Suprapubic skin (tissue), 4 donors: ENCODE measurements at places on chromosomes 5 and 9.

DNA sequence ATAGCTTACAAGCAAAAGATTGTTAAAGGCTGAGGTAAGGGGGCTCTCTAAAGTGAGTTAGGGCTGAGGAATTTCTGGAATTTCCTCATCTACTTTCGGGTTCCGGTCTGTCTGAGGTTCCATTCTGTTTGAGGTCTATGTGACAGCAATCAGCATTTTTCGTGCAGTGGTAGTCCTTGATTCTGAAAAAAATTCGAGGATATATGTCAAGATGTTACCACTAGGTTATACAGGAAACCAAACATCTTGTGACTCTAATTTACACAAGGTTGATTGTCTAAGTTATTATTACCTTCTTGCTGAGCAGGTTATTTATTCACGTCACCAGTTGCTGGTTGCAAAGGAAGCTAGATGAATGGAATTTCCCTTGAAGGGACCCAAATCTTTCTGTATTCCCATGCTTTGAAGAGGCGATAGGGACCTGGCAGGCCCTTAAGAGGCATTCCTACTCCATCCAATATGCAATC is 35.2 kb downstream of the RLN2 start:
- no peak for DNase-seq

GRCh38 chr9:109751253-109751652 is 28.7 kb upstream of the PALM2AKAP2 start:
- DNase-seq: no peak

DNA sequence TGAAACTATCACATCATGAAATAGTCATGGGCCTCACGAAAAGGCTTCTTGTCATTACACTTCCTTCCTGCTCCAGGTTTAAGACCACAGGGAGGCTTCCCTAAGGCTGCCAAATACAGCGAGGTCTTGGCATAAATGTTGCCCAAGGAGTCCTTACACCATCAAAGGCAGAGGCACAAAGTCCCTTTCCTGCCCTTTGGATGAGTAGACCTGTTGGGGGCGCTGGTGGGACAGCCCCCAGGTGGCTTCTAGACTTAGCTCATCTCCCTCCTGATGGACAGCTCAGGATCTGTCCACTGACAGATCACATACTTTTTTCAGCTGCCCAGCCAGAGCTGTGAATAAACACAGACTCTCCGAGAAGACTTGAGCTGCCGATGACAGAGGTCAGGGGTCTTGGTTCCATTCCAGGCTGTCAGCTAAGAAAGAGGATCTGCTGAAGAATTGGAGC is 15.5 kb upstream of the MEGF9 start:
- no peak for DNase-seq

DNA sequence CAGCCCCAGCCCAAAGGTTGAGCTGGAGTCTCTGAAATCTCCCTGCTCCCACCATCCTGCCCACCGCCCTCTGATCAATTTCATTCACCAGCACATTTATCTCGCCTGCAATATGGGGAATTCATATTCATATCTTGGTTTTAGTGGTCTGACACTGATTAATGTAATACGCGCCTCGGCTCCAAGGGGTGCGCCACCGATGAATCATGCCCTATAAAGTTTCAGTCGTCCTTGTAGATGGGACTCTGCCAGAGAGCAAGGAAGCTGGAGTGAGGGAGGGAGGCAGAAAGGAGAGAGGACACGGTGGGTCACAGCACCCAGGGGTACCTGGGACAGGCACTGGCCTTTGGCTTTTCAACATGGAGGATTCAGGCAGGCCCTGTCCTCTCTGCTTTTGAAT is 8.9 kb downstream of the IRX1 start:
- DNase-seq: no peak

DNA sequence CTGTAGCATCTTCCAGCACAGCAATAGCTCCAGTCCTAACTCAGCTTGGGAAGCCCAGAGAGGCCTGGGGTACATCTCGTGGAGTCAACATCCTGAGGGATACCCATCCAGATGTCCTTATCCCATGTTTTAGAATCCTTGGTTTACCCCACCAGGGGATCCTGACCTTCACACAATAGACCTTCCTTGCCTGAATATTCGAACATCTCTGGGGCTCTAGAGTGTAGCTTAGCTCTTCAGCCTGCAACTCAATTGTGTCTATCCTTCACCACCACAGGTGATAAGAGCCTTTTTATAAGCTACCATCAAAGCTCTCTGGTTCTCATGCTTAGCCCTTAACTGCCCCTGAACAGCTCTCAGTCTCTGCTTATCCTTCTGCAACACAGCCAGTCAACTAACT is 7.5 kb upstream of the RALGPS1 start:
- DNase-seq: no peak

GRCh38 chr9:34211395-34211794 is 32.6 kb downstream of the UBAP1 start:
- no peak for DNase-seq

- DNase-seq: no peak
Observed at GRCh38 chr5:53219174-53219573, 109.6 kb upstream of the MOCS2 start.

DNA sequence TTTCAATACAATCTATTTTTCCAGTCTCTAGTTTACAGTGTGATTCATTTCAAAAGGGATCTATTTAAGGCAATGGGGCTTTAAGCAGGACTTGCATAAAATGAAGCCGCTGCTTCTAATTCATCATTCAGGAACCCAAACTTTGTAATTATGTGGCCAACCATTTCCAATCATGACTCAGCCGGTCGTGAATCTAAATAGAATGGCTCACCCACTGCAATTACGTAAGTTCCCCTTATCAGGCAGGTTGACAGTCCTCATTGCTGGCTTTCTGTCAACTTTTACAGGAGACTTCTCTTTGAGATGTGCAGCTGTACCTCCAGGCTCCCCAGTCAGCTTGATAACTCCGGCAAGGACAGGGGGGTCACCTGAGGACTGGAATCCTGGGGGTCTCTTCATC is 152.8 kb upstream of the DAP start:
- DNase-seq: no peak

- DNase-seq: no peak
Observed at GRCh38 chr5:74085782-74086181, 459.8 kb downstream of the ARHGEF28 start.

DNA sequence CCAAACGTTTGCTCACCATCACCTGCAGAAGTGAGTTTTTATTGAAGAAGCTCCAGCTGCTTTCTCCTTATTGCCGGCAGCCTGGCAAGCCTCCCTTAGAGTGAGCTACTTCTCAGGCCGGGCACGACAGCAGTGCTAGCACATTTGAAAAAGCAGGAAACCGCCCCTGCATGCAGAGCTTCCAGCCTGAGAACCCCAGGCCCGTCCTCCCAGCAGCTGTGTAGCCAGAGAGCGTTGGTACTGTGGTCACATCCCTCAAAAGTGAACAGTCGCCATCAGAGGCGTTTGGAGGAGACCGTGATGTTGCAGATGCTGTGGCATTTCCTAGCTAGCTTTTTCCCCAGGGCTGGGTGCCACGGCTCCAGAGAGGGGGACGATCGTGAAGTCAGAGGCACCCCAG is 23.5 kb downstream of the SLC25A25 start:
- no peak for DNase-seq

DNA sequence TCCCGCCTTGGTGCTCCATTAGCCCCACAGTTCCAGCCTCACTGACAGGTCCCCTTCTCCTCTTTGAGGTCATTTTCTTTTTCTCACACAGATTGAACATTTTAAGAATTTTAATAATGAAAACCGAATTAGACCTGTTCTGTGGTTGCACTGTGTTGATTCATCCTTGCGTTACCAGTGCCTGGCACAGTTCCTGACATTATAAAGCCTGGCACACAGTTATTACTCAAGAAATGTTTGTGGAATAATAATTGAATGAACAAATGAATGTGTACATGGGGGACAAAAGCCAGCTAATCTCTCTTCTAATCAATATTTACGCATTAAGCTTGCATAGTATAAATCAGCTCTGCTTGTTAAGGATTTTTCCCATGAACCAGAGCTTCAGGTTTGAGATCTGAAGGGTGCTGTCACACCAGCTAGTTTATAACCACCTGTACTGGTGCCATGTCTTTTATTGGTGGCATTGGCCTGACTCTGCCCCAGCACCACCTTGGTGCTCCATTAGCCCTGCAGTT is 80.0 kb downstream of the SV2C start:
- no peak for DNase-seq

GRCh38 chr5:127867022-127867783 is 164.0 kb downstream of the CCDC192 start:
- DNase-seq: no peak

DNA sequence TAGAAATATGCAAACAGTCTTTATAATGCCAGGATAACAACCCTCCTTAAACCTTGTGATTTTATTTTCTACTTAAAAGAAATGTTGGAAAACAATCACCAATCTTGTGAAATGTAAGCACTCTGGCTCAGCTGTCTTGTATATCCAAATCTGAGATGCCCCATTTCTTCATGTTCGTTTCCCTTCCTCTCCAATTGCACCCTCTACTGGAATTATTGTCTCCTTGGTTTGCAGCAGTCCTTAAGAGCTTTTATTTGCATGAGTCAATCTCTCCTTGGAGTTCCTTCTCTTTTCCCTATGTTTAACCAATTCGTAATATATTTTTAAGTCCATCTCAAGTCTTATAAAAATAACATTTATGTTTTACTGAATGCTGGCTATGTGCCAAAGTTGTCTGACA is 362.0 kb upstream of the CDH10 start:
- DNase-seq: no peak

DNA sequence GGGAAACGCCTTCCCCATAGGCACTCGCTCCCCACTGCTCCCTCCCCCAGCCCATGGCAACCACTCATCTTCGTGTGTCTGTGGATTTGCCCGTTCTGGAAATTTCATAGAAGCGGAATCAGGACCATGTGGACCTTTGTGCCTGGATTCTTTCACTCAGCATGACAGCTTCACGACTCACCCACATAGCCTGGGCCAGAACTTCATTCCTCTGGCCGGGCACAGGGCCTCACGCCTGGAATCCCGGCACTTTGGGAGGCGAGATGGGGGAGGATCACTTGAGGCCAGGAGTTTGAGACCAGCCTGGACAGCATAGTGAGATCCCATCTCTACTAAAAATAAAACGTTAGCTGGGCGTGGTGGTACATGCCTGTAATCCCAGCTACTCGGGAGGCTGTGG is 12.1 kb upstream of the DIPK1B start:
- no peak for DNase-seq

GRCh38 chr9:16825971-16826625 is 44.4 kb downstream of the BNC2 start:
- no peak for DNase-seq

DNA sequence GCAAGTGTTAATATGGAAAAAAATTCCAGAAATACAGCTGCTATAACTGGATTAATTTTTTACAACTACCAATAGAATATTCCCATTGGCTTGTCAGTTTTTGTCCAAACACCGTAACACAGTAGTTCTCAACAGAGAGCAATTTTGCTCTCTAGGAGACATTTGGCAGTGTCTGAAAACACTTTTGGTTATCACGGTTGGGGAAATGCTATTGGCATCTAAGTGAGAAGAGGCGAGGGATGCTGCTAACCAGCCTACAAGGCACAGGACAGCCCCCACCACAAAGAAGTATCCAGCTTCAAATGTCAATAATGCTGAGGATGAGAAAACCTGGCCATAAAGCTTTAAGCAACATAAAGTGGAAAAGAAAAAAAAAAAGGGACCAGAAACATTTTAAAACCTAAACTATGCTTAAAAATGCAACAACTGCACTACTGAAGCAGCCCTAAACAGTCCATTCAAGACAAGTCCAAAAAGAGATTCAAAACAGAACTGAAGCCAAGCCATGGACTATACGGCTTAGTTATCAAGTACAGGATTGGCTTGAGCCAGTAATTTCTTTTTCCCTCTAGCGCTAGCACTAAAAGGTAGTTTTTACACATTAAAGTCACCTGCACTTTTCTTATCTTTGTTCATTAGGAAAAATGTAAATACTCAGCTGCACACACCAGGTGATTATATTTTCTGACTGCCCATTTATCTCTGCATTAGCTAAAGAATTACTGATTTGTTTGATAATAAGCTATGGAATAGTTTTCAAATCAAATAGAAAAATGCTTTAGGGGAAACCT is 83.9 kb downstream of the NR3C1 start:
- no peak for DNase-seq
